Progenitor cell of endocrine pancreas (in vitro differentiated cells): ENCODE measurements at places on chromosomes 3 and 15. TPM values are rescaled to one million over a fixed set of nuclear protein-coding genes. Genes with fewer than 3 reads are reported as not detected.

GRCh38 chr3:195236801-195237570, 34.0 kb downstream of the XXYLT1 start:
- no peak for DNase-seq
- peaks cover 9% of the 10 kb centered on the region for H3K36me3 ChIP-seq
- no peak overlapping the region for H3K4me3 ChIP-seq
- no peaks in the 10 kb centered on the region for H3K27me3 ChIP-seq
- peaks cover 13% of the 10 kb centered on the region for H3K4me1 ChIP-seq
- H3K27ac ChIP-seq = no peak overlapping the region

- no peak for DNase-seq
- no peaks in the 10 kb centered on the region for H3K36me3 ChIP-seq
- H3K27me3 ChIP-seq = peaks cover 4% of the 10 kb centered on the region
- H3K4me3 ChIP-seq = no peak within 1 kb of the TSS
- no peak within 1 kb of the TSS for H3K27ac ChIP-seq
- H3K4me1 ChIP-seq = no peaks in the 10 kb centered on the region
These were observed at the start of gene OR5K3 for GRCh38 chr3:98390366-98390765. OR5K3 (plus strand) TSS chr3:98390666; CDS start chr3:98390666, 0 bp downstream.

DNA sequence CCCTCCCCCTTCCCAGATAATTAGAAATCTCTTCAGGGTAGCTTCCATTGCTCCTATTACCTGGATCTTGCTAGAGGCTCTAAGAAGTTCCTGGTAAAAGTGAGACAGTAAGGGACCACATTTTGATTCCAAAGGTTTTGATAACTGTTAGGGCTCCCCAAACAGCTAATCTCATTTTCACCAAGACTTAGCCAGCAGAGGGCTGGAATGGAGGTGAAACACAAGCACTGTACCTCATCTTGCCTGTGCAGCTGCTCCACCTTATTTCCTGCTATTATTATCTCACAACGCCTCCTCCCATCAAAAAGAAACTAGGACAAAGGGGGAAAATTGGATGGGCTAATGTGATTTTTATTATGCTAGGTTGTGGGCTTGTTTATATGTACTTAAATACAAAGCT, 7.3 kb downstream of the SETD5 start:
- peak overlapping the region; percentile 47 for H3K4me3 ChIP-seq
- DNase-seq = no peak
- H3K27me3 ChIP-seq = no peaks in the 10 kb centered on the region
- H3K4me1 ChIP-seq = peaks cover 55% of the 10 kb centered on the region

GRCh38 chr3:12911881-12912415, 70.6 kb upstream of the RPL32 start:
- H3K27ac ChIP-seq = no peak overlapping the region
- H3K4me3 ChIP-seq = no peak overlapping the region
- DNase-seq = no peak
- H3K36me3 ChIP-seq = peaks cover 22% of the 10 kb centered on the region
- H3K27me3 ChIP-seq = no peaks in the 10 kb centered on the region

Gene LRRC34
- total RNA-seq = 6.6 and 7.0 TPM in 2 replicates
